BE2C (cell line): ENCODE measurements at places on chromosomes 4 and X.

- DNase-seq, result no peak
Measured at GRCh38 chr4:110248100-110248499, 49.7 kb upstream of the ELOVL6 start.

- no peak for DNase-seq
Measured at GRCh38 chrX:1394731-1395501, 3.0 kb upstream of the SLC25A6 start.

DNA sequence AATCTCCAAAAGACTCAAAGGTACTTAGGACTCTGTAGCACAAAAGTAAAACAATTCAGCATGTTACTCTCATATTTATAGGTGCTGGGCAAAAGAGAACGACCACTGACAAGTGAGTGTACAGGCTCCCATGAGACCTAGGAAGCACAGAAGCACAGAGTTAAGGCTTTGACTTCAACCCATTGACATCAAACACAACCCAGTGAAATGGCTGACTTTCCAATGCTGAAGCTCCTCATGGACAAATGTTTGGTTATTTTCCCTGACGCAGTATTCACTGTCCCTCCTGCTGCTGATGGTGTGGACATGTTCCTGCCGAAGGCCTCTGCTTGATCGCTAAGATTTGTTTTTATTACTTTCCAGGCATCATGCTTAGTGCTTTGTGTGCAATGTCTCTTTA lies 148.7 kb downstream of the TSPAN5 start:
- no peak for DNase-seq

DNA sequence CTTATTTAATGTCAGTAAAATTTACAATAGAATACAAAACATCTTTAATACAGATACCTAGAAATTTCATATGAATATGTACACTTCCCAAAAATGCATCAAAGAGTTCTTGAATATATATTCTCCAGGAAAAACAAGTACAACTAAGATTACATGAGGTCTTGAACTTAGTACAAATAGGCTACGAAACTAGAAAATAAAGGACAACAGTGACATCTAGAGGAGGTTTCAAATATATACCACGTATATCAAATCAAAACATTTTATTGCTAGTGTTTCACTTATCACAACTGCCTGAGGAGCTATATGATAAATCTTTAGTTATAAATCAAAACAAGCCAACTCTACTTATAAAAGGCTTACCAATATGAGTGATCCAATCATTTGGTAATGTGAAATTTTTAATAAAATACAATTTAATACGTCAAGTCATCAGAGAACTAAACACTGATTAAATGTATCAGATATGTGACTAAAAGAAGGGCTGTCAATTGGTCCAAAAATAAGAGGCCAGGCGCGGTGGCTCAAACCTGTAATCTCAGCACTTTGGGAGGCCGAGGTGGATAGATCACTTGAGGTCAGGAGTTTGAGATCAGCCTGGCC lies 36.6 kb downstream of the ANAPC10 start:
- no peak for DNase-seq

GRCh38 chrX:68895778-68896177 lies 67.0 kb downstream of the EFNB1 start:
- DNase-seq, result peak; percentile 77

- no peak for DNase-seq
Measured at GRCh38 chrX:131216828-131217227, 72.3 kb downstream of the IGSF1 start.

GRCh38 chrX:41475191-41475590 lies 28.0 kb downstream of the NYX start:
- no peak for DNase-seq

DNA sequence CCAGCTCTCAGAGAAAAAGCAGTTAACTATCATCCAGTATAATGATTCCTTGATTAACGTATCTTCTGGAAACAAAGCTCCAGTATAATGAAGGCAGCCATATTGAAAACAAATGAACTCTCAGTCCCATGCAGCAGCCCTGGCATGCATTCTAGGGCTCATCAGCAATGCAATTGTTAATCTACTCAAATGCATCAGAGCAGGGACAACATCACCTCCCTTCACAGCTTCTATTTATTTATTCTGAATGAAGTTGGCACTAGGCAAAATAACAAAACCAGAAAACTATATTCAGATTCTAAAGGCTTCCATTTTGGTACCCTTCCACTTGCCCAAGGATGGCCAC lies 11.4 kb downstream of the SH3D19 start:
- DNase-seq, result no peak

DNA sequence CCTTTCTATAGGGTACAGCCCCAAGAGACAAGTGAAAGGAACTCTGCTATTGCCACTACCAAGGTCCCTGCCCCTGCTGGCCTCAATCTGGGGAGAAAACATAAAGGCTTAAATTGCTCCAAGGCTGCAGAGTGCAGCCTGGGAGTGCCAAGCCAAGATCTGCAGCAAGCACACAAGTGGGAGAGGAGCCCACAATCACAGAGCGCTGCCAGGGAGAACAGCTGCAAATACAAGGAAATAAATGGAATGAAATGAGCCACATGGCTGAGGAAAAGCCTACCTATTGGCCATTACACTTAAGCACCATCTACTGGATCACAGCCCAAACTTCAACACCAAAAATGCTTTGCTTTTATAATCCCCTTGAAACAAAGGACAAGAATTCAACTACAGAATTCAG lies 582.4 kb downstream of the FAM133A start:
- DNase-seq, result no peak

- DNase-seq, result no peak
Measured at GRCh38 chr4:92514627-92515026, 210.9 kb downstream of the GRID2 start.

DNA sequence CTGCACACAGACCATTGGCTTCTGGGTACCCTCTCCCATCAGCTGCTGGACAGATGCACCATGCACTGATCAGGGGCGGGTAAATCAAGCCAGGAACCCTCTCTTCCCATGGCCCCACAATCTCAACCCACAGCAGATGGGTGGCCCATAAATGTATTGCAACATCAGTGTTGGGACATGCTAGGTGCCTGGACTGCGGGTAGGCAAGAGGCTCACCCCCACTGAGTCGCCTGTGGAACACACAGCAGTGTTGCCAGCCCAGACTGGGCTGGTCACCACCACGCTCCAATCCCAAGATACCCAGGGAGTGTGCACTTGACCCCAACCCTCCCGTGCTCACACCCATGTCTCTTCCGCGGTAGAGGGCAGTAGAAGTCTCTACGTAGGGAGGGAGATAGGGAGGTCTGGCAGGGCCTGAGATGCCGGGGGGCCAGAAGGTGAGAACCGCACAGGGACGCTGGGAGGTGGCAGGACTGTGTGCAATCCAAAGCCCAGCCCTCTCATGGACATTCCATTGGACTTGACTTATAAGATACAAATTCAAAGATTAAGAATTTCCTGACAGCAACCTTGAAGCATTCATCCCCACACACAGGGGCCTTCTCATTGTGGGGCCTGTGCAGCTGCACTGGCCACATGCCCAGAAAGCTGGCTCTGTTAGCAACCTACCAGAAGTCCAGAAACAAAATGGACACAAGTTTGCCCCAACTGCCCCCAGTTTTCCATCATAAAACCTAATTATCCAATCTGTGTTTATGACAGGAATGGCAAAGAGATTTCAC lies 183.7 kb downstream of the NSUN7 start:
- peak; percentile 49 for DNase-seq

DNA sequence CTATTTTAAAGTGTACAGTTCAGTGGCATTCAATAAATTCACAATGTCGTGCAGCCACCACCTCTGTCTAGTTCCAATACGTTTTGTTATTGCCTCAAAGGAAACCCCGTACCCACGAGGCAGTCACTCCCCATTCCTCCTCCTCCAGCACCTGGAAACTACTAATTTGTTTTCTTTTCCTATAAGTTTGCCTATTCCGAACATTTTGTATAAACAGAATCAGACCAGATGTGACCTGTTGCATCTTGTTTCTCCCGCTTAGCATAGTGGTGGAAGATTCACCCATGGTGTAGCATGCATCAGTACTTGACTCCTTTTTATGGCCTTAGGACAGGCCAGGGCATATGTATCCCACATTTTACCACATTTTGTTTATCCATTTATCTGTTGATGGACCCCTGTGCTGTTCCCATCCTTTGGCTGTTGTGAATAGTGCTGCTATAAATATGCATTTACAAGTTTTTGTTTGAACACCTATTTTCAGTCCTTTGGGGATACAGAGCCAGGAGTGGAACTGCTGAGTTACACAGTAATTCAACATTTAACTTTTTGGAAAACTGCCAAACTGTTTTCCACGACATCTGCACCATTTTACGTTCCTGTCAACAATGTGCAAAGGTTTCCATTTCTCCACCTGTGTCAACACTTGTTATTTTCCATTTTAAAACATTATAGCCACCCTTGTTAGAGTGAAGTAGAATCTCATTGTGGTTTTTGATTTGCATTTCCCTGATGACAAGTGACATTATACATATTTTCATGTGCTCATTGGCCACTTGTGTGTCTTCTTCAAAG lies 57.8 kb upstream of the STX18 start:
- DNase-seq, result no peak

GRCh38 chr4:26782830-26783202 lies 77.8 kb upstream of the STIM2 start:
- DNase-seq, result no peak

DNA sequence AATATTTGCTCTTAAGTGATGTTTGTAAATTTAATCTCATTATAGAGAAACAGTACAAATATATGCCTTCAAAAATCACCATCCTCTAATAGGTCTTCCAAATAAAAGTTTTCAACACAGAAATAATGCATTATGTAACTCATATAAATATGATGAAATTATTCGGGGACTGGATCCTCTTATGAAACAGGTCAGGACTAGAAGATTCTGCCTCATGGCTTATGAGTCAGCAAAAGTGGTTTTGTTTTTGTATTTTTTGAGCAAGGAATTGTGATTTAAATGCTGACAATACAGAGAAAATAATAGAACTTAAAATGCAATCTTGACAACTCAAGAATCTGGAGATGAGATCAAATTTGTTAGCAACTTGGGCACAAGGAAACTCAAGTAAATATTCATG lies 179.7 kb upstream of the NDP start:
- DNase-seq, result no peak

GRCh38 chr4:149910604-149911350 lies 95.1 kb upstream of the IQCM start:
- DNase-seq, result no peak
